Large intestine (tissue), 12 donors: ENCODE measurements at places on chromosomes 7 and 10.

DNA sequence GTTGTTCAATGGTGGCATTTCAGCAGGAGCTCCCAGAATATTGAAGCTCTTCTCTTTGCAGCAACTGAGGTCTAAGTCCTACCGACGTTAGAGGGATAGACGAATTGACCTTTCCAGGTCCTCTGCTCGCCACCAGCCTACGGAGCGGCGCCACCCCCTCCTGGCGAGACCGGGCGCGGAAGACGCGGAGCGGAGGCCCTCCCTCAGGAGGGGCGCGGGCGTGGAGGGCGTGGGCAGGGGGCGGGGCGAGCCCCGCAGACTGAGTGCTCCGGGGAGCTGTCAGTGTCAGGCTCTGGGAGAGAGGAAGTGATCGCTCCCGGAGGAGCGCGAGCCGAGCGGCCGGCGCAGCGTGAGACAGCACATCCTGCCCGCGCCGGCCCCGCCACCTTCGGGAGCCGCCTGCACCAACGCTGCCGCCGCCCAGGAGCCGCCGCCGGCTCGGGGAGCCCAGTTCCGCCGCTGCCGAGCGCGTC is at the start of gene DYNC1I1:
TSS of gene DYNC1I1 (plus strand) at position 257 of the 473 bp plus-strand sequence. CDS start 32,176 bp downstream, outside the sequence.
- DNase-seq: peak; percentile 37

DNA sequence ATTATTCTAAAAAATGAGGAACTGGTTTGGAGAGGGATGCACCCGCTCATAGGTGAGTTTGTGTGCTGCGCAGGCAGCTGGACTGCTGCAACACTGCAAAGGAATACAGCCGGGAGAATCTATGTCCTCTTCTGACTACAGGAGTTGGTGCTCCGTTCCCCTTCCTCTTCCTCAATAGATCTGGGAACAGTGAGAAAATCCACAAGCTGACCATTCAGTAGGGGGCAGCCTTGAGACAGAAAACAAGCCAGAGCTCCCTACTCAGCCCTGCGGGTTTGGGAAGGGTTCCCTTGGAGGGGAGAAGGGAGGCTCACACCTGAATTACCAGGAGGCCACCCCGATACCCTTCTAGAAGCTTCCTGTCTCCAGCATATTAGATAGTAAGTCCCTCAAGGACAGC is 87.3 kb upstream of the FOXI2 start:
- DNase-seq: no peak

GRCh38 chr10:15485684-15486316 is 114.7 kb upstream of the FAM171A1 start:
- no peak for DNase-seq

DNA sequence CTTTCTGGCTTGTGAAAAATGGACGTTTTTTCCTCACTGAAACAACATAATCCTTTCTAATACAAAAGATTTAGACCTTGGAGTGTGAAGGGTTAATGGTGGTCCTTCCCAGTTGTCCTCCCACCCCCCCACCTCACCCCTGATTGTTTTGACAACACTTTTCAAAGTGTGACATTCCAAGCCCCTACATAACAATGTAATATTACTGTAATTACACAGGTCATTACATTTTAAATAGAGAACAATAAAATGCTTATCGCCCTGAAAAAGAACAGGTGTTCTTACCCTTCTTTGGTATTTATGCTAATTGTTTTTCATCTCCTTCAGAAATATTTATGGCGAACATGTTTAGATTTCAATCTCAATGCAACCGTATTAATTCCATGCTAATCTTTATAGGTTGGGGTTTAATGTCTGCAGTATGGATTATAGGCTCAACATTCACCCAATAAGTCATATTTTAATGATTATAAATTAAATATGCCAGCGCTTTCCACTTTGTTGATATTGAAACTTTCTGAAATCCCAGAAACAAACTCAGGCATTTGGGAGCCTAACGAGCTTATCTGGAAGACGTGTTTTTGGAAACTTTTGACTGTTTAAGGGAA is 5.0 kb downstream of the TCF7L2 start:
- no peak for DNase-seq

DNA sequence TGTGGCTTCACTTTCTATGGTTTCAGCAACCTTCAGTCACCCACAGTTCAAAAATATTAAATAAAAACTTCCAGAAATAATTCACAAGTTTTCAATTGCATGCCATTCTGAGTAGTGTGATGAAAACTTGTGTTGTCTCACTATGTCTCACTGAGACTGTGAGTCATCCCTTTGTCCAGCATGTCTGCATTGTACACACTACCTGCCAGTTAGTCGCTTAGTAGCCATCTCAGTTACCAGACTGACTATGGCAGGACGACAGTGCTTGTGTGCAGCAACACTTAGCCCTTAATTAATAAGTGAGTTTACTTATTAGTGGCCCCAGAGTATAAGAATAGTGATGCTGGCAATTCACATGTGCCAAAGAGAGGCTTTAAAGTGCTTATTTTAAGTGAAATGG is 22.5 kb downstream of the CCDC186 start:
- no peak for DNase-seq

DNA sequence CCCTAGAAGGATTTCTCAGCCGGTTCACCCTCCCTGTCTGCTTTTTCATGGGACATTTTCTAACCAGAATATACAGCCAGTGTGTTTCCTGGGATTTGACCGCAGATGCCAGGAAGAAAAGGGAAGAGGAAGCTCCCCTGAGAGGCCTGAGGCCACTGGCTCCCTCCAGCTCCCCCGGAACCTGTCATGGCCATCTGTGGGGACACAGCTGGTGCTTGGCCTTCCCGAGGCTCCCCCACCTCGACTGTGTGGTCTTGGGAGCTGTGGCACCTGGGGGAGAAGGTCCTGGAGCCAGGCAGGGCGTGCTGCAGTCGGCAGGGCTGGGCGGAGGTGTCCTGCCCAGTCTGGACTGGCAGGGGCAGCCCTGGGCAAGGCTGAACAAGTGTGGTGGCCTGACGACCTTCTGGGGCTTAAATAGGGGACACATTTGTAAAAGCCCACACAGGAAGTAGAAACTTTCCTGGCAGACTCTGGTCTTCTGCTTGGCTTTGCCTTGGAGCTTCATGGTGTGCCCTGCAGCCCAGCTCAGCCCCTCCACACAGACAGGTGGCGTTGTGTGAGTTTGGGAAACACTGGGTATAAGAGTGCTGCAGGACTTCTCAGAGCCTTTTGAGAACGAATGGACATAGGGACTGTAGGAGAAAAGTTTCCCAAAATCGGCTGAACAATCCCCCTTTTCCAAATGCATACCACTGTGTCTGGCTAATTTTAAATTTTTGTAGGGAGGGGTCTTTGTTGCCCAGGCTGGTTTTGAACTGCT is 6.8 kb downstream of the BRI3 start:
- DNase-seq: no peak

DNA sequence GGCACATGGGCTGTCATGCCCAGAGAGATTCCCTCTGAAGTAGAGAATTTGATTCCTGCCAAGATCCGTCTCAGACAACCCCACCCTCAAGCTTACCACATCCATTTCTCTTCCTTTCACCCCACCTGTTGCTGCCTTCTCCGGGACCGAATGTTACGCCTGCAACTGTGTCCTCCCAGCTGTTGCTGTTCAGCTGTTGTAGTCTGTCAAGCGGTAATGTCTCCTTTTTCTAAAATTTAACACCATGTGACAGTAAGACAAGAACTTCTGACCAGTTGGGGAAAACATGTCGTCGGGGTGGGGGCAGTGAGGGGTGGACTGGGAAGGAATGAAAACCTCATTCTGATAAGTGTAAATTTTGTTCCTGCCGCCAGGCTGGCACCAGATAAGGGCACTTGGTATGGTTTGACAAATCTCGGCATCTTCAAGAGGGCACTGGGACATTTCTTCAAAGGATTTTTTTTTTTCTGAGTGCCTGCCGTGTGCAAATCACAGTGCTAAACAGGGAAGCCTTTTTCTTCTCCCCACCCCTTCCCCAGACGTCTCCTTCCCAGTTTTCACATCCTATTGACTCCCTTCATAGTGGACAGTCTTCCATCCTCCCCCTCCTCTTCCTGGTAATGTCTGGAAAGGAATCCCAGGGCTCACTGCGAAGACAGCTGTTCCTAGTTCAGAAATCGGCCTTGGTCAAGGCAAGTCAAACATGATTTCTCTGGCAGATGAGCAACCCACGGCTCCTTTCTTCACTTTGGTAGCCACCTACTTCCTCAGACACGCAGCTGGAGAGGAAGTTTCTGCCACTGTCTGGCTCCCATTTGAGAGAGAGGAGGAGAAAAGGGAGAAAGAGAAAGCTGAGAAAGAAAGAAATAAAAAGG is 5.0 kb upstream of the CELF2 start:
- DNase-seq: no peak

DNA sequence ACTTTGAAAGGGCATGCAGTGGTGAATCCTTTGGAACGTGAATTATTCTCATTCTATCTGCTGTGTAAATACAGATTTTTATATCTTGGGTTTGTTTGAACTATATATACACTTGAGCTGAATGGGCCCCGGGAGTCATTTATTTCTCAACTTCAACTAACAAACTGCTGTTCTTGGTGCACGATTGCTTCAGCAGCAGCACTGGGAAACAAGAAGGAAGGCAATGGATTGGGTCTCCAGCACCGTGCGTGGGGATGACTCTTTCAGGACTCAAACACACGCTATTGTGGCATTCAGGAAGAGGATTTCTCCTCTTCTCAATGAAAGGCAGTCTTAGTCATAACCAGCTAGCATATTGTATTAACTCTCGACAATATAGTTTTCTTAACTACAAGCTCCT is 226.0 kb upstream of the NFE2L3 start:
- no peak for DNase-seq

- DNase-seq: peak; percentile 22
Observed at GRCh38 chr10:24251547-24251946, 42.6 kb downstream of the KIAA1217 start.

GRCh38 chr7:98165827-98166667 is 45.2 kb upstream of the BHLHA15 start:
- peak; percentile 45 for DNase-seq

DNA sequence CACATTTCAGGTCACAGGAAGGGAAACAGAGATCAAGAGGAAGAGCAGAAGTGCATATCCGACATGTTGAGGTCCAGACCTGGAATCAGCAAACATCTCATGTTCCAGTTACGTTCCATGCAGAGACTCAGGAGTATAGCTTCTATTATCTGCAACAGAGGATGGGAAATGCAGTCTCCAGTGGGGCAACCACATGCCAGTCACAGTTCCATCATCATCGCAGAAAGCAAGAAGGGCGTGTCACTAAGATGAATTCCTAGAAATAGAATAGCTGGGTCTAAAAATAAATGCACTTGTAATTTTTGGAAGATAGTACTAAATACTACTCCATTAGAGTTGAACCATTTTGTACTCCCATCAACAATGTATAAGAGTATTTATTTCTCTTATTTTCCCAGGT is 133.2 kb upstream of the MDFIC start:
- no peak for DNase-seq

- DNase-seq: no peak
Observed at GRCh38 chr10:87615856-87616255, 43.8 kb upstream of the PAPSS2 start.
